ENCODE measurements at places on chromosomes 3 and 15. TPM values are rescaled to one million over a fixed set of nuclear protein-coding genes. Genes with fewer than 3 reads are reported as not detected.
A peak's percentile ranks its signal among the peaks of the same experiment; 100 is the strongest.

Gene RARRES1
- total RNA-seq: not detected

- H3K4me3 ChIP-seq: no peak overlapping the region
- no peaks in the 10 kb centered on the region for H3K36me3 ChIP-seq
- no peak overlapping the region for H3K27ac ChIP-seq
- H3K27me3 ChIP-seq: peaks cover 42% of the 10 kb centered on the region
Observed at GRCh38 chr3:42500091-42500490, 2.4 kb upstream of the VIPR1 start.

DNA sequence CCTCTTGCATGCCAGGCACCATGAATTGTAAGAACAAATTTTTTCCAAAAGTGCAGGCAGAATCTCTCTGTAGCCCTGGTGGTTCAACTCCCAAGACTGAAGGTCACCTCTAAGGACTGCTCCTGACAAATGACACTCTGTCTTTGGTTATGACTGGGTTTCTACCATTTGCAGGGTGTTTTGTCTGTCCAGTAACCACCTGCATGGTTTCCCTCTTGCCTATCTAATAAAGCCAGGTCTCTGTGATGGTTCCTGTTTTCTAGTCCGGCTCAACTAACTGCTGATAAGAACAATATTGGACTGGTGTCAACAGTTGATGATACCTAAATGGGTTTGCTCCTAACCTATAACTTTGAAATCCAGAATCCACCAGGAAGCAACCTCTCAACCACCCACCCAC, 43.7 kb downstream of the ATP8B4 start:
- peaks cover 48% of the 10 kb centered on the region for H3K36me3 ChIP-seq
- DNase-seq: no peak
- no peak overlapping the region for H3K4me3 ChIP-seq

GRCh38 chr3:9863058-9863772, 16.8 kb downstream of the CIDEC start:
- no peak for DNase-seq
- peaks cover 21% of the 10 kb centered on the region for H3K27me3 ChIP-seq
- H3K36me3 ChIP-seq: no peaks in the 10 kb centered on the region
- H3K4me3 ChIP-seq: no peak overlapping the region
- H3K4me1 ChIP-seq: peaks cover 1% of the 10 kb centered on the region

DNA sequence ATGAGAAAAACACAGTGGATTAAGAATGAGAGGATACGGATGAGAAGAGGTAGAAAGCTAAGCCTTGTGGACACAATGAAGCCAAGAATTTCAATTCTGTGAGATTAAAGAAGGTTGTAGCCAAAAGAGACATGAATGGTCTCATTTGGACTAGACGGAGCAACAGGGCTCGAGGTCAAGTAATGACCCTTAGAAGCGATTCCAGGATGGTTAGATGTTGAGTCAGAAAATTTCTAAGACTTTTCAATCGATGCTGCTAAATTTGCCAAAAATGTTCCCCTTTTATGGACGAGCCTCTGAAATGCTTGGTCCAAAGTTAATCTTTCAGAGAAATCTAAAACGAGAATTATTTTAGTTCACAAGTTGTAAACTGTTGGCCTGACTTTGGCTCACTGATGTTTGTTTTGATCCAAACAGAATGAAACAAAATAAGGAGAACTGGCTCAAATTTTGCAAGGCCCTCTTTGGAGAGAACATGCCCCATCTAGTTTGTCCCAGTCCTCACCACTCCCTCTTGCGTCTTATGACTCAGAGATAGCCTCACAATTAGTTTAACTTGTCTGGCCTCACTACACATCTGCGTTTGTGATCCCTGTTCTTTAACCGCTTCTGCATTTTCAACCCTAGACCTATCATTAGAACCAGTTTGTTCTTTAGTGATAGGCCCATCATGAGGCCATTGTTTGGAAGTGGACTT, 235.5 kb downstream of the PDZRN3 start:
- no peaks in the 10 kb centered on the region for H3K4me1 ChIP-seq
- H3K27ac ChIP-seq: no peak overlapping the region
- DNase-seq: no peak
- H3K4me3 ChIP-seq: no peak overlapping the region

DNA sequence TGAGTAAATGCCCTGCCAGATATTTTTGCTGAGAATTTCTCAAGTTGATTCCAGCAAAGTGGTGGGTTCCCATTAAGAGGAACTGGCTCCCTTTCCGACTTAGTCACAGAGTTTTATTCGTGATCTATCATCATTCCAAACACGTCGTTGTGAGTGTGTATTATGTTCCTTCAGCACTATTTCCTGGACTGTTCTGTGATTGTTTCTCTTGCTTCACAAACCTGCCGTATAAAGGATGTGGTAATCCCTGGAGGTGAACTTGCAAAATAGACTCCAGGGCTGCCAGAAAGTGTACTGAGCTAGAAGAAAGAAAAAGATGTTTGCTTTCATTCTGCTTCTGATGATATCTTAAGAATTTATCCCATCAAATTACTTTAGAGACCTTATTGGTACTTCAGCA, 14.5 kb upstream of the CAPN3 start:
- H3K4me3 ChIP-seq: no peak overlapping the region
- DNase-seq: no peak
- peaks cover 9% of the 10 kb centered on the region for H3K4me1 ChIP-seq
- H3K27ac ChIP-seq: no peak overlapping the region
- H3K36me3 ChIP-seq: peaks cover 10% of the 10 kb centered on the region
- no peaks in the 10 kb centered on the region for H3K27me3 ChIP-seq

DNA sequence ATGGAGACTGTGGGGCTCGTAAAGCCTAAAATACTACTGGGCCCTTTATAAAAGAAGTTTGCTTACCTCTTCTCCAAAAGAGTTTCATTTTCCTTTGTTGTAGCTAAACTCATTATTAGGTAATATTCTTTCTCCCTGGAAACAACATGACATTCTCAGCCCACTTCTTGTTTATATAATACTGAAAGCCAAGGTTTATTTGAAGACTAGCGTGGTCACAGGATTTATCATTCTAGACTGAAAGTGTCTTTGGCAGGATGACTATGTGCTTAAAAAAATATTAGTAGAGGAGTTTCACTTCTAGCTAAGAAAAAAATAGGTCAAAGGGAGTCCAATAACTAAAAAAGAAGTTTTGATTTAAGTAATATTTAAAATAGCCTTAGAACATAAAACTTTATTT, 1085.2 kb upstream of the CADM2 start:
- no peaks in the 10 kb centered on the region for H3K27me3 ChIP-seq
- no peak for DNase-seq
- no peaks in the 10 kb centered on the region for H3K36me3 ChIP-seq
- H3K4me3 ChIP-seq: no peak overlapping the region
- no peaks in the 10 kb centered on the region for H3K4me1 ChIP-seq
- H3K27ac ChIP-seq: no peak overlapping the region

GRCh38 chr3:44948239-44948638, 27.7 kb downstream of the ZDHHC3 start:
- no peaks in the 10 kb centered on the region for H3K27me3 ChIP-seq
- H3K27ac ChIP-seq: no peak overlapping the region
- no peak for DNase-seq
- peaks cover 21% of the 10 kb centered on the region for H3K36me3 ChIP-seq
- H3K4me1 ChIP-seq: peaks cover 9% of the 10 kb centered on the region
- H3K4me3 ChIP-seq: no peak overlapping the region

DNA sequence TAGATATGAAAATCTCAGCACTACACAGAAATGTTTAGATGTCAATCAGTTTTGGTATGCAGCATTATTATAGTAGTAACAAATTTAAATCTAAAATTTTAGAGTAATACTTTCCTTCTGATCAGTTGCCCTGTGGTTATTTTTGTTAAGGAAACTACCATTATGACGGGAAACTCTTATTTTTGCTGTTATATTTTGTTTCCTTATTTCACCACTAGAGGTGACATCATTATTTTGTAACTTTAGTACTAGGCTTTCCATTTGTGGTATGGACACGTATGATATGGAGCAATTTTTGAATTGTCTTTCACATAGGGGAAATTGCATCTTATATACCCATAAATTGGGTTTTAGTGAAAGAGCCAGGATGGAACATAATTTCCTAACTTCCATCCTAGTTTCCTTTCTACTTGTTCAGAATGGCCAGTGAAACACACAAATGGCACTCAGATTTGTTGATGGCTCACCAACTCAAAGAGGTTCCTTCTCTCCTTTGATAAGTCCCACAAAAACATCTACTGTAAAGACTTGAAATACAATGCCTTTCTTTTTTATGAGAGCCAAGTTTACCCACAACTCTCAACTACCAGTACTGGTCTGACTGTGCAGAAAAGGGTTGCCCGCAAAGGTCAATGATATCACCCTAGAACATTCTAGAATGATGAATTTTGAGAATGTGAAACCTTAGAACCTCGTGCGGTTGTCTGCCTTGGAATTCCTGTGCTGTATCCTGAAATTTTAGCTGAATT, 19.4 kb upstream of the PPP4R2 start:
- H3K4me1 ChIP-seq: peaks cover 2% of the 10 kb centered on the region
- DNase-seq: no peak
- peaks cover 30% of the 10 kb centered on the region for H3K27me3 ChIP-seq

DNA sequence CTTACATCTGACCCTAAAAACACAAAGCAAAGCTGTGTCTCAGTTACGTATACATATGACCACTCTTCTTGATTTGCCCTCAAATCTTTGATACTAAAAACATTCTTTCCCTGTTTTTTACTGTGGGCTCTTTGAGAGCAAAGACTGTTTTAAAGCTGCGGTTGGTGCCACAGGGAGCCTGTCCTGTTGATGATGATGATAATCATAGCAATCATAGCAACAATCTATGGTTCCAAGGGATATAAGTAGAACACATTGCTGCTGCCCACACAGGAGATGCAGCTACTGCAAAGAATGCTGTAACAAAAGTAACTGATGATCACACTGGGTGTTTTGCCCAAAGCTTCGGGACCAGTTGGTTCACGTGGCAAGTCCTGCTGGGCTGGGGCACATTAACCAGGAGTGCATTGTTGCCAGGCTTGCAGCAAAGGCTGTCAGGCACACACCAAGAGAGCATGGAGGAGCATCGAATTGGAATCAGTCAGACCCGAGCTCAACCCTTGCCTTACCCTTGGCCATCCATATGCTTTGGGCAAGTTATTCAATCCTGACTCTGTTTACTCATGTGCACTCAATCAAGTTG, 131.4 kb upstream of the EIF1B start:
- H3K36me3 ChIP-seq: no peaks in the 10 kb centered on the region
- no peak overlapping the region for H3K27ac ChIP-seq
- no peak overlapping the region for H3K4me3 ChIP-seq
- H3K27me3 ChIP-seq: no peaks in the 10 kb centered on the region
- no peak for DNase-seq

Gene COL8A1
- total RNA-seq: not detected

Gene EPHB1
- total RNA-seq: 0.91 TPM

Gene ROBO2
- total RNA-seq: not detected

Gene FSD2
- total RNA-seq: not detected

- peak overlapping the region; percentile 6 for H3K27ac ChIP-seq
- H3K4me3 ChIP-seq: peak overlapping the region; percentile 88
- no peaks in the 10 kb centered on the region for H3K36me3 ChIP-seq
- H3K27me3 ChIP-seq: peaks cover 23% of the 10 kb centered on the region
- DNase-seq: no peak
- peaks cover 23% of the 10 kb centered on the region for H3K4me1 ChIP-seq
Observed at GRCh38 chr3:105365391-105366325, 1.1 kb upstream of the ALCAM start.

DNA sequence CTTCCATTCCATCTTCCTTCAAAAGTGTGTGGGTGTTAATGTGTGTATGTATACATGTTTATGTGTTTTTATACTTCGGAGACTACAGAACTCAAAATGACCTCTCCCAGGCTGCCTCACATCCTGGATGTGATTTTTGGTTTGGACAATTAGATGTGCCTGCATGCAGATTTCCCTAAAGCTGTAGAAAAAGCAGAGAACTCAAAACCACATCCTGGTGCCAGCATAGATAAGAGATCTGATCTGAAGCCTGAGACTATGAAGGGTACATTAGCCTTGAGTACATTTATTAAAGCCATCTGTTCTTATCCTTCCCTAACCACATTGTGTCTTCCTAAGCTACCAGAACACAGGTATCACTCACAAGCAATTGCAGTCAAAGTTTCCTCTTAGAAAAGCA, 319.4 kb upstream of the RASGRP1 start:
- peaks cover 4% of the 10 kb centered on the region for H3K4me1 ChIP-seq
- H3K4me3 ChIP-seq: no peak overlapping the region
- H3K27ac ChIP-seq: no peak overlapping the region
- peaks cover 18% of the 10 kb centered on the region for H3K27me3 ChIP-seq
- no peak for DNase-seq

- H3K27me3 ChIP-seq: peaks cover 6% of the 10 kb centered on the region
- no peak for DNase-seq
- H3K36me3 ChIP-seq: no peaks in the 10 kb centered on the region
- H3K4me3 ChIP-seq: no peak overlapping the region
Observed at GRCh38 chr3:195011231-195011834, 259.6 kb downstream of the XXYLT1 start.

Measured in activated naive CD8-positive, alpha-beta T cell treated with anti-CD3 and anti-CD28 coated beads, Interleukin-2, amount 10 ng/mL, durations not matched to agents 7 days and 5 days (primary cell).